ENCODE measurements at places on chromosomes 3 and 15.

GRCh38 chr3:118548434-118548833, 486.2 kb downstream of the IGSF11 start:
- no peak for DNase-seq

DNA sequence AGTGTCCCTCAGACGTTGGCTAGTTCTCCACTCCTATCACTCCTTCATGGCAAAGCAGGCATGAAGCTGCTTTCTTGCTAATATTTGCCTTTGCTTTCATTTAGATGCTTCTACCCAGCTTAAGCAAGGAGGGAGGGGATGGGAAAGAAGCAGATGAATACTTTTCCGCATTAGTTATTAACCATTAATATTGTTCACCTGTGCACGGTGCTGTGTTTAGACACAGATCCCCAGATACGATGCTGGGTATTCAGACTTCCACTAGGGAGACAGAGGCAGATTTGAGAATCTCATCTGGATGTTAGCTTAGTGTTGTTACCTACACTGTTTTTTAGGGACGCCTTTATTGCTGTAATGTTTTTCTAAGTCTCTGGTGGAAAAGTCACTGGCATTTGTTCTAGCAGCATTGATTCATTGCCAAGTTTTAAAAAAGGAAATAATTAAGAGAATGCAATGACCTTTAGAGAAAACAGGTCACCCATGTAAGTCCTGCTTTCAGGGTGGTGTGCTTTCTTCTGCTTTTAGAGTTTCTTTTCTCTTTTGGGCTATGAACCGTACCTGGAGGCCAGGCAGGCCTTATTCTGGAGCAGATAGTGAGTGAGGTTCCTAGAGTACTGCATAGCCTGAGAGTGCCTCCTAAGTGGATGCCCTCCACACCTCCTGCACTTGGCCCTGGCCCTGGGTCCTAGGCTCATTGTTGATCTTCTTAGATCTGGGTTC, 55.5 kb downstream of the MYZAP start:
- no peak for DNase-seq

- DNase-seq = no peak
Observed at GRCh38 chr3:78832785-78833204, 935.0 kb downstream of the ROBO1 start.

- DNase-seq = no peak
Observed at GRCh38 chr3:151227266-151227806, 24.3 kb upstream of the GPR171 start.

DNA sequence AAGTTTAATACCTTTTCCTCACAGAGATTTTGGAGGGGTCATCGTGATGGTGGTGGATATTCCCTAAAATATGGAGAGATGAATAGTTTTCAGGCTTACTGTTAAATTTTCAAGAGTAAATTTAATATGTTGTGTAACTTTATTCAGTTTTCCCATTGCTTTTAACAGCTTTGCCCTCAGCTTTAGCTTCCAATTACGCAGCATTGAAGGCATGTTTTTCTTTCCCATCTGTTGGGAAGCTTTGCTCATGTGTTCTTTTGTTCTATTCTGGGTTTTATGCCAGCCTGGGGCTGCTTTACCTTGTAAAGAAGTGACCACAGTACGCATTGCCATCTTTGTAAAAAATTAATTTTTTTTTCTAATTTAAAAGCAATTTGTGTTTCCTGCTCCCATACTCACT, 151.5 kb downstream of the B3GALNT1 start:
- no peak for DNase-seq
